Hepatocyte (in vitro differentiated cells): ENCODE measurements at places on chromosomes 12 and 14. TPM values are rescaled to one million over a fixed set of nuclear protein-coding genes. Genes with fewer than 3 reads are reported as not detected.

- H3K27ac ChIP-seq, result no peak overlapping the region
- H3K4me3 ChIP-seq, result no peak overlapping the region
- no peak for DNase-seq
- H3K36me3 ChIP-seq, result no peaks in the 10 kb centered on the region
- no peaks in the 10 kb centered on the region for H3K4me1 ChIP-seq
Measured at GRCh38 chr12:47882781-47883546, 21.8 kb downstream of the VDR start.

Gene RAPGEF3
- 1.0 and 2.6 TPM in 2 replicates for total RNA-seq

DNA sequence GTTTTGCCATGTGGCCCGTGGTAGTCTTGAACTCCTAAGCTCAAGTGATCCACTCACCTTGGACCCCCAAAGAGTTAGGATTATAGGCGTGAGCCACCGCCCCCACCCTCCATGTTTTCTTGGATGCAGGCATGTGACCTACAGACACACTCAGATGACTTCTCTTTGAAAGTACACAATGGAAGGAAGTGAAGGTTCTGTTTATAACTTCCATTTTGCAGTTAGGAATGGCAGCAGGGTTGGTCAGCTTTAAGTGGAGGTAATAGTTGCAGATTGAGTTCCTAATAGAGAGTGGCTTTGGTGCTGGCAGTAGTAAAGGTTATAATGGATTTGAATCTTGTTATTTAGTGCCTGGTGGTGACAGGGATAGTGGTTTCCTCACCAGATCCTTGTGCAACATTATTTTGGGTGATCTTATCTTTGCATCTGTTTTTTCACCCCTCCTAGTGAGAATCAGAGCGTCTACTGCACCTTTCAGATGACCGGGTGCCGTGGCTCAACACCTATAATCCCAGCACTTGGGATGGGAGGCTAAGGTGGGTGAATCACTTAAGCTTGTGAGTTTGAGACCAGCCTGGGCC, 15.3 kb downstream of the LARP4 start:
- H3K27ac ChIP-seq, result no peak overlapping the region
- DNase-seq, result no peak
- no peak overlapping the region for H3K4me3 ChIP-seq
- H3K27me3 ChIP-seq, result no peaks in the 10 kb centered on the region
- H3K36me3 ChIP-seq, result no peaks in the 10 kb centered on the region

Gene CAPZA3
- not detected in 2 replicates for total RNA-seq

Gene EVL
- 43.4 and 60.5 TPM in 2 replicates for total RNA-seq

Gene C12orf50
- 0.40 TPM in 1 of 2 replicates, not detected in the other for total RNA-seq

Gene BEGAIN
- 0.56 and 1.4 TPM in 2 replicates for total RNA-seq

DNA sequence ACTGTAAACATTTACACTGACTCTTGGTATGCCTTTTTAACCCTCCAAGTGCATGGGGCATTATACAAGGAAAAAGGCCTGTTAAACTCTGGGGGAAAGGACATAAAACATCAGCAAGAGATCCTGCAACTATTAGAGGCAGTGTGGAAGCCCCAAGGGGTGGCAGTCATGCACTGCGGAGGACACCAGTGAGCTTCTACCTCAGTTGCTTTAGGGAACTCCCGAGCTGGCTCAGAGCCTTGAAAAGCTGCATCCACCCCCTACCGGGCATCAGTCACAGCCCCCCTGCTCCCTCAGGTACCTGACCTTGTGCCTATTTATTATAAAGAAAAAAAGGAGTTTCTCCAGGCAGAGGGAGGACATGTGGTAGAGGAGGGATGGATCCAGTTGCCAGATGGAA, 695.6 kb upstream of the LMO3 start:
- DNase-seq, result no peak
- no peak overlapping the region for H3K4me3 ChIP-seq
- H3K36me3 ChIP-seq, result no peaks in the 10 kb centered on the region
